ENCODE measurements at places on chromosomes 7 and 10.

GRCh38 chr10:456486-456885, 233.0 kb downstream of the DIP2C start:
- no peak for DNase-seq

- DNase-seq = no peak
Measured at GRCh38 chr10:73168465-73168803, 515 bp downstream of the FAM149B1 start.

DNA sequence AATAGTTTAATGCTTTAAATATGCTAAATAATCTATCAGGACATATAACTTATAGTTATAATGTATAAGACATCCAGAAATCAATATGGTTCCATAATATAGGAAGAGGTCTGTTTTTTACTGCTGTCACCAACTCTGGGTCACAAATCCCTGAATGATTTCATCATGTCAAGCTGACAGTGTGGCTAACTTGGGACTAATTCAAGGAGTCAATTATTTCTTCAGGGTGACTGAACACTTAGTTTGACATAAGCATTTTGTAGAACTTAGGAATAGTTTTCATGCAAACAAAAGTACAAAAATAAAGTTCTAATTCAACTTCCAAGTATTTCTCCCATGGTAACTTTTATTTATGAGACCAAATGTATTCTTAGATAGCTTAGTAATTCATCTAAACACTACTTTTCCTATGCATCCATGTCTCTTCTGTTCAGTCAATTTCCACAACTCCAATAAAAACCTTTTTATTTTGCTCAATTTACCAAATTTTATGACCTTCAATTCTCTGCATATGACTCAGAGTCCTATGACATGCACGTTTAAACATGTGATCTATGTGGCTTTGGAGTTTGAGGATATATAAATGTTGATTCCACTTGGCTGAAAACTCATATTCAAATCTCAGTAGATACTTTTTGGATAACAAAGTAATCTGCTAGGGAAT, 40.3 kb upstream of the GNAT3 start:
- no peak for DNase-seq

DNA sequence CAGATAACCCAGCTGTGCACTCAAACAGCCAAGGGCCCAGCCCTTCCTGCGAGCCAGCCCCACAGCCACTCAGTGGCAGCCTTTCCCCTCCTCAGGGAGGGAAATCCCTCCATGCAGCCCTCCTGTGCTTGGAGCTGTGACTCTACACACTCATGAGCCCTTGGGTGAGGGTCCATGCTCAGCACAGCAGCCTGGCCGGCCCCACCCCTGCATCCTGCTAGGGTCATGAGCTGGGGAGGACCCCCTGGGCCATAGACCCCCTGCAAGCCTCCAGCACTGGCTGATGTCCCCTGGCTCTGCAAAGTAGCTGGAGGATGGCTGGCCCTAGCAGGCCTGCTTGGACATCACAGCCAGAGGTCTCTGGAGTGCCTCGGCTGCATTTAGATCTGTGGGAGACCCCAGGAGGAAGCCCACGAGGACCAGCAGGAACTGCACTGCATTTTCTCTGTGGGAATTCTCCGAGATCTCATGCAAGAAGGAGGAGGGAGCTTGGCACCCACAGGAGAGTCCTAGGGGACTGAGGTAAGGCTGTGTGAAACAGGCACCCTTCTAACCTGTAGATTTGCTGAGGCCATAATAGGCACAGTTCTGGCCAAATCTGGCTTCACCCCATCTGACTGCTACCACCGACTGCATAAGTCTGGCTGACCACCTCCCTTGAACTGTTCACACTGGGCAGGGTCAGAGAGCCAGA, 17.4 kb downstream of the TMEM273 start:
- DNase-seq = peak; percentile 44

DNA sequence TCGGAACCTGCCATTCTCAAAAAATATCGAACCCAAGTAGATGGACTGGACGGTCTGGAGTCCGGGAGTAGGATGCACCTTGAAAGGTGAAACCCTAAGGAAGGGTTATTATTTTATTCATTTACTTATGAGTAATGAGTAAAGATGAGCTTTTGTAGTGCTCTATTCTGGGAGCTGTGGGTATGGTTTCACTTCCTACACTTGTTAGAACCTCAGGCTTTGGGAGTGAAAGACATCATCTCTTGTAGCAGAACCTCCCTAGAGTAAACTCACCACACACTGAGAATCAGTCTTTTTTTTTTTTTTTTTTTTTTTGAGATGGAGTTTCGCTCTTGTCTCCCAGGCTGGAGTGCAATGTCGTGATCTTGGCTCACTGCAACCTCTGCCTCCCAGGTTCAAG, 389.4 kb upstream of the AUTS2 start:
- no peak for DNase-seq
